Right cardiac atrium (tissue), 5 donors: ENCODE measurements at places on chromosomes 12 and 14. TPM values are rescaled to one million over a fixed set of nuclear protein-coding genes. Genes with fewer than 3 reads are reported as not detected.

Gene SLC17A8
- total RNA-seq: 0.09 TPM

DNA sequence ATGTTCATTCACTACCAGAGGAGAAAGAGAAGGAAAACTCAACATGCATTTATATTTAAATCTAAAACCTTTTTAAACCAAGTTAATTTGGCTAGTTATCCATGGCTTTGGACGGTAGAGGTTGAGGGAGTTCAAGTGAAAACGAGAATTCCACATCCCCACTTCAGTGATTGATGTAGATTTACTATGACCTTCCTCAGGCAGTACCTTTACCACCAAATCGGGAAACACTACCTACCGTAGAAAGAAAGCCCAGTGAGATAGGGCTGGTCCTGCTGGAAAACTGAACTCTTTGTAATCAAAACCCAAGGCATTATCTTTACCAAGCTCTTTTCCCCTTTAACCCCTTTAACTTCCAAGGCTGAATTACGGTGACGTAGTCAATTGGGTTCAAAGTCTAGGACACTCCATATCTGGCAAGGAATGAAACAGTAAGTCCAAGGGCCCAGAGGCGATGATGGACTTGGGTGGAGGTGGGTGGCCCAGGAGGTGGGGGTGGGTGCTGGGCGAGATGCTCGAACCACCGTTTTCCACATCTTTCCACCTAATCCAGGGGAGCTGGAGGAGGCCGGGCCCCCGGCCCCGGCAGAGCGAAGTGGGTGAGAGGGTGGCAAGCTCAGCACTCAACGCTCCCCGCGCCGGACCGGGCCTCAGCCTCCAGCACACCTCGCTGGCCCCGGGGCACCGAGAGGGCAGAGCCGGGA is 618 bp downstream of the SEC23A start:
- DNase-seq: no peak

GRCh38 chr14:21385188-21385904 is 1.5 kb upstream of the SUPT16H start:
- DNase-seq: no peak

DNA sequence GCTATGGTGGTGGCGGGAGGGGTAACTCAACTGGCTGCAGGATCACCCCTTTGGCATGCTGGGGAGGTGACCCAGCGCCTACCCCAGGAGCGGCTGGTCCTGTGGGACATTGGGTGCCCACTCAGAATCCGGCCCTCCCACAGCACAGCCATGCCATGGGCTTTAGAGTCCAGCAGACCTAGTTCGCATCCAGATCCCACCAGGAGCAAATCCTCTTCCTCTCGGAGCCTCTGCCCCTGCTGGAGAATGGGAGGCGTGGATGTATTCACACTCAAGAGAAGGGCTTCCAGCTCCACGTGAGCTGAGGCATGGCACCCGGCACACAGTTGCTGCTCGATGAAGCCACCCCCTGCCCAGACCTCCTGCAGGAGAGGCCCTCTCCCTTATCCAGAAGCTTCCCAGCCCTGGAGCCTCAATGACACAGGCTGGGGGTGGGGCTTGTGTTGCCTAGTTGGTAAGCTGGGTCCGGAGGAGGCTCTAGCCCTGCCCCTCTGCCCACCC is 17.7 kb downstream of the FAM222A start:
- DNase-seq: no peak

- DNase-seq: peak; percentile 50
These were observed 10.1 kb downstream of the TMEM179 start for GRCh38 chr14:104594310-104595046.

- DNase-seq: no peak
These were observed 875 bp downstream of the MFAP5 start for GRCh38 chr12:8661751-8662150.

Gene COL2A1
- total RNA-seq: not detected

GRCh38 chr14:100401031-100401692 is 78.0 kb downstream of the SLC25A47 start:
- DNase-seq: no peak

- DNase-seq: no peak
These were observed 364.1 kb downstream of the PCNX1 start for GRCh38 chr14:71271166-71271945.

DNA sequence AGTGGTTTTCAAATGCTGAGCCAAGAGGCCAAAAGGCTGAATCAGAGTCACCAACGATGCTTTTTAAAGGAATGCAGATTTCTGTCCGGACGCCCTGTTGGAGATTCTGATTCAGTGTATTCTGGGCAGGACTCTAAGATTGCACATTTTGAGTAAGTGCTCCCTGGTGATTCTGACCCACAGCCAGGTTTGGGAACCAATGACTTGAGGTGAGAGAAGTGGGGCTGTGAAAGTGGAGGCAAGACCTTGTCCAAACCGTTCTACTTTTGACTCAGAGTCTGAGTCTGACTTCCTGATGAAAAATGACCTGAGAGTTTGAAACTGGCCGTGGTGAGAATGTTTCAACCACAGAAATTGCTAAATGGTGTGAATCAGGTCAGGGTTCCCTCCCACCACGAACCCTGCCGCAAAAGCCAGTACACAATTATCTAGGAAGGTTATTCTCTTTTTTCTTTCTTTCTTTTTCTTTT is 90.2 kb downstream of the NTN4 start:
- DNase-seq: no peak

GRCh38 chr12:67659292-67659691 is 10.7 kb downstream of the DYRK2 start:
- no peak for DNase-seq

Gene DHRS4
- 24.7 TPM for total RNA-seq

Gene CFAP73
- total RNA-seq: not detected

DNA sequence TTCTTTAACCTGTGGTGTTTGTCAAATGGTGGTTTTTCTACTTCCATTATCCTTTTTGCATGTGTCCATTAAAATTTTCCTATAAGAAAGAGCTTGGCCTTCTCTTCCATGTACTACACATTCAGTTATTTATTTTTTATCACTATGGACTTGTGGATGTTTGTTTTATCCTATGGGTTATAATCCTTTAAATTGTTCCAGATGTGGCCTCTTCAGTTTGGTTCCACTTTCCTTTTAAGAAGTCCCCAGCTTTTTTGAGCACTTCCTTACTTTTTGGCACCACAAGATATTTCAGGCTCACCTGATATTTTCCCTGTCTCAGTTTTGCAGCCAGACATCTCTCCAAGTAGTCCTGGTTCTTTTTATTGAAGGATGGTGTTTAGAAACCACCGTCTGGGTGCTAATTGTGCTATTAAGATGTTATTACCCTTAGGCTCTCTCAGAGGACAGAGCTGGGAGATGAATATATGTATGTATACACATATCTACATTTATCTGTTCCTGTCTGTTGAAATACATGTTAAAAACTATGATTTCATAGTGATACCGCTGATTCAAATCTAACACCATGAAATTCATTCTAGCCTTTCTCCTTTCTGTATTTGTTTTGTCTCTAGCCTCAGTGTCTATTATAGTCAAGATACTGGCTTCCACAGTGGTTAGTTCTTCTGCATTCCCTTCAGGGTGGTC is 408.5 kb upstream of the RGS6 start:
- no peak for DNase-seq
